ENCODE measurements at places on chromosomes 6 and 20.

- no peak for DNase-seq
These were observed 76.8 kb downstream of the HIVEP2 start for GRCh38 chr6:142867988-142868812.

GRCh38 chr6:13467216-13467600 lies 20.2 kb downstream of the GFOD1 start:
- no peak for DNase-seq

DNA sequence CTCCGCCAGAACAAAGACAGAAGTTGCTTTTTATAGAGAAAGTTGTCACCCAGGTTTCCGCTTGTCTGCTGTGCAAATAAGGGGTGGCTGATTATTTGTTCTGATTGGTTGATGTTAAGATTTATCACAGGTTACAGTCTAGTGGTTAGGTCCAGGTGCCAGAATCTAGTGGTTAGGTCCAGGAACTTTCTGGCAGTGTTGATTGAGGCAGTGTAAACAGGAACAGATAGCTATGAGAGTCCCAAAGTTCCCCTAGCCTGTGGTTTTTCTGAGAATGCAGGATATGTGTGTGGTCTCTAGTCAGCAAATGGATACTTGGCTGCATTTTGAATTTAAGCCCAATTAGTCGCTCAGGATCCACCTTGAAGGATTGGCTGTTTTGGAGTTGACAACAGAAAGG lies 148.0 kb downstream of the TMEM200A start:
- no peak for DNase-seq

GRCh38 chr20:19723813-19724430 lies 34.1 kb upstream of the RIN2 start:
- no peak for DNase-seq

GRCh38 chr6:125474061-125474460 lies 172.3 kb upstream of the HDDC2 start:
- DNase-seq = no peak

GRCh38 chr20:1803061-1803931 lies 91.9 kb upstream of the SIRPA start:
- no peak for DNase-seq

DNA sequence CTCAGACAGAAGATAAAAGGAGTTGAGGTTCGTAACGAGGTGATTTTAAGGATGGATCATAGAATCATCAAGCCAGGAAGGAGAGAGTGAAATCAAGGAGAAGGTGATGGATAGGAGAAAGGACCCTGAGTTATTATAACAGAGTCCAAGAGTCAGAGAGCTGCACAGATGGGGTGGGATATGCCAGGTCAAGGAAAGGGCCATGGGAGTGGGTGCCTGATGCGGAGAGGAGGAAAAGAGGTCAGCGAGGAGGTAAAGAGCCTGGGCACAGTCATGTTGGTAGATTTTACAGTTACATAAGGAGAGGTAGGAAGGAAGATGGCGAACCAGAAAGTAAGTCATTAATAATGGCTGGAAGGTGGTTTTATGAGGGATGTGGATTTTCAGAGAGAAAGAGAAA lies 114.9 kb downstream of the LAMA2 start:
- DNase-seq = no peak

- DNase-seq = no peak
These were observed 233.3 kb upstream of the RUNX2 start for GRCh38 chr6:45094831-45095230.

- DNase-seq = no peak
These were observed 37.4 kb upstream of the FAM83C start for GRCh38 chr20:35329435-35330139.

- DNase-seq = no peak
These were observed 25.7 kb downstream of the TTI1 start for GRCh38 chr20:38007526-38007925.

Measured in stimulated activated CD8-positive, alpha-beta memory T cell treated with anti-CD3 and anti-CD28 coated beads, Interleukin-4, amount 100 ng/mL, for 1 hour (primary cell).